ENCODE measurements at places on chromosomes 5 and 9.

GRCh38 chr5:125750861-125751186, 672.4 kb upstream of the GRAMD2B start:
- DNase-seq: no peak

DNA sequence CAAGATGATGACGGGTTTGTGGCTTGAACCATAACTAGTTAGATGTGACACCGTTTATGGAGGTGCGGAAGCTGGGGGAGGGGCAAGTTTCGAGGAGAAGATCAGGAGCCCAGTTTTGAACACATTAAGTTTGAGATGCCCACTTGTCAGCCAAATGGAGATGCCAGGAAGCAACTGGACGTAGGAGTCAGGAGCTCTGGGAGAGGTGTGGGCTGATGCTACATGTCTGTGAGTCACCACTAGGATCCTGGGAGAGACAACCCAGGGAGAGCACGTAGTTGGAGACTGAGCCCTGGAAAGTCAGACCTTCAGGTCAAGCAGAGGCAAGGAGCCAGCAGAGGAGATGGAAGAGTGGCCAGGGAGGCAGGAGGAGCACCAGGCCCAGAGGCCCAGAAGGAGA, 48.8 kb upstream of the SLC25A51 start:
- DNase-seq: no peak

DNA sequence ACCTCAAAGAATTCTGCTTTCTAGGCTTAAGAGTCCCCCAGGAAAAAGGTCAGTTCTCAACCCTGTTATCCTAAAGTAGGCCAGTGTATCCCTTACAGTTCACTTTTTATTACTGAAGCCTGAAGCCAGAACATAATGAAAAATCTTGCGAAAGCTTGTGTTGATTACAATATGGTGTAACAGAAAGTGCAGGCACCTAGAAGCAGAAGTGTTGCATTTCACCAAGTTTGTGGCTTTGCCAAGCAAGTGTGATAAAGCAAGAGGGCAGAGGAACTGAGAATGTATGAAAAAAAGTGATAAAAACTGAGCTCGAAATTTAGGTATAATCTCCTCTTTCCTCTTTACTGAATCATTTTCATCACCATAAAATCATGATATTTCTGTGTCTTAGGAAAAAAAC, 26.2 kb downstream of the AGTPBP1 start:
- DNase-seq: no peak

DNA sequence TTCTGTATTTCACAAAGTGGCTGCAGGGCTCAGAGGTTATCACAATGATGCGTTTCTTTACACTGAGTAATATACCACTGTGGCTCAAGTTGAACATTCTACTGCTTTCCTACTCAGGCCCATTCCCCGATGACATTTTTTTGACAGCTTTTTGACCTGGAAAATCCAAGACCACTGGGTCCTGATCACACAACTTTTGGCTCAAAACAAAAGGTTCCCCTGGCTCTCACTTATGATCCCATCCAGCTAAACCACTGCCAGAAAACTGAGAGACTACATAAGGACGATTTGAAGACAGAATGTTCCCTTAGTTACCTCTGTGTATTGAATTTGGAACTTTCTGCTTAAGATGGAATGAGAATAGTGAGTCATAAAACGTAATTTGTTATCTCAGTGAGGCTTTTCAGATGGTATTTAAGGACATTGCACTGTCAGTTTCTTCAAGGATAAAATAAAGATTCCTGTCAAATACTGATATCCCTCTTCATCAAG, 78.0 kb upstream of the FBXL7 start:
- no peak for DNase-seq

- no peak for DNase-seq
These were observed 61.8 kb downstream of the ABCA1 start for GRCh38 chr9:104866191-104866590.

DNA sequence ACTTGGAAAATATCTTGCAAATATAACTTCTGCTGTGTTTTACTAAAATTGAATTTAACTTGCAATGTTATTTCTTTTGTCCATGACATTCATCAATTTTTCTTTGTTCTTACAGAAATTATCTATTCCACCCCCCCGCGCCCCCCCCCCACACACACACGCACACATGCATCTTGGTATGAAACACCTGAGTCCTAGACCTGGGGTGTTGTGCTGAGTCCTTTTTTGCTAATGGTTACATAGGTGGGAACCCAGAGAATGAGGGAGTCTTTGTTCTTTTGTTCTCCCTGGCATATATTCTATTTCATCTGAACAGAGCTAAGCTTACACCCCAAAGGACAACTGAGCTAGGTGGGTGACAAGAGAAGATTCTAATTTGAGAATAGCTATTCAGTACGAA, 308.9 kb downstream of the CWC27 start:
- no peak for DNase-seq

GRCh38 chr9:89886281-89886700, 281.5 kb downstream of the GADD45G start:
- DNase-seq: no peak

DNA sequence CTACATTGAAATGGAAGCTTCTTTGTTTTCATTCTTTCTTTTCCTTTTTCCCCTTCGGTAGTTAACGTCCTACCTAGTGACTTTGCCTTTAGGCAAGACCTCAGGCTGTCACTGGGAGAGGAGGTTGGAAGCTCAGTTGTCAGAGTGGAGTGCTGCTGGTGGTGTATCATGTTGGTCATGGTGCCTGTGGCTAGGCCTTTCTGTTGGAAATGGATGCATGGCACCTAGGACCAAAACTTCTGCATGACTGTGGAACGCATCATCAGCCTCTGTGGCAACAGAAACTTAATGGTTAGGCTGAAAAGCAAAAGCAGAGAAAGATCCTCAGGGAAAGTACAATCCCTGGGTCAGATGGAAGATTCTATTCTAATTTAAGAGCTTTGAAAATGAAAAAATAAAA, 57.9 kb downstream of the OSTF1 start:
- no peak for DNase-seq

GRCh38 chr5:80977764-80978163, 17.6 kb downstream of the RASGRF2 start:
- DNase-seq: no peak

DNA sequence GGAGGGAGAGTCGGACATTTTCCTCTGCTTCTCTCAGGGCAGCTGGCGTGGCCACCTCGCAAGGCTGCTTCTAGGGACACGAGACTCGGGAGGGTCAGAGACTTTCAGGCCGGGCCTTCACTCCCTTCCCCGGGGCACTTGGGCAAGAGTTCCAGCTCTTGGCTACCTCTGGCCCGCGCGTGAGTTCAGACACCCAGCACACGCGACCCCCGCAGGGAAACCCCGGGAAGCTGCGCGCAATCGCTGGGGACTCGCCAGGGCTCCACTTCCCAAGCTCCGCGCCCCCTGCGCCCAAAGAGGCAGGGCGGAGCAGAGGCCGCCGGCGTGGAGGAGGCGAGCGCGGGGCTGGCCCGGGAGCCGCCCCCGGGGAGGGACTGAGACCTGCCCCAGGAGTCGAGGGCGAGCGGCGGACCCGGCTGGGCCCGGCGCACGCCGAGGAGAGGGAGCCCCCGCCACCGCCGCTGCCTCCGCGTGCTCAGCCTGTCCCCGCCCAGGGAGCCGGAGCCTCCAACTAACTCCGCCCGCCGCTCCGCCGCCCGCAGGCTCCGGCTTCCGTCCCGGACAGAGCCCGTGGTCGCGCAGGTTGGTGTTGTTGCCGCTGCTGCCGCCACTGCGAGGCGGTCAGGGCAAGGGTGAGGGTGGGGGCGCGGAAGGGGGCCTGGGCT, at the start of gene PAM:
TSS of gene PAM (plus strand) at position 539 of the 665 bp plus-strand sequence. CDS start 110,891 bp downstream, outside the sequence.
- peak; percentile 62 for DNase-seq

DNA sequence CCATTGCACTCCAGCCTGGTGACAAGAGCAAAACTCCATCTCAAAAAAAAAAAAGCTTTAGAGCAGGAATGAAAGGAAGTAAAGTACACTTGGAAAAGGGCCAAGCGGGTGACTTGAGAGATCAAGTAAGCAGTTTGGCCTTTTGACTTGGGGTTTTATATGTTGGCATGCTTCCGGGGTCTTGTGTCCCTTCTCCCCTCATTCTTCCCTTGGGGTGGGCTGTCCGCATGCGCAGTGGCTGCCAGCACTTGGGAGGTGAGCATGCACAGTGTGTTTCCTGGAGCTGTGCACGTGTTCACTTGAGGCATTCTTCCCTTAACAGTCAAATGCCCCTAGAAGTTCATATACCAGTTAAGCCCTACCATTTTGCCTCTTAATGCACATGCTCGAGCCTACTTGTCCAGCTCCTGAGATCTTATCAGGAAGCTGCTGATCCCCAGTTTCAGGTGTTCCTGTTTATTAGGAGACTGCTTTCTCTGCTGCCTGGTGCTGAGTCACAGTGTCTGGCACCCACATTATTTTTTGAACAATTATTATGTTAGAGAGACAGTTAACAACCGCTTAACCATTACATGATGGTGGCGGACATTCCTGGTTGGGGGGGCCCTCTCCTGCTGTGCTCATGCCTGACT, 32.6 kb upstream of the PRRC2B start:
- DNase-seq: no peak

DNA sequence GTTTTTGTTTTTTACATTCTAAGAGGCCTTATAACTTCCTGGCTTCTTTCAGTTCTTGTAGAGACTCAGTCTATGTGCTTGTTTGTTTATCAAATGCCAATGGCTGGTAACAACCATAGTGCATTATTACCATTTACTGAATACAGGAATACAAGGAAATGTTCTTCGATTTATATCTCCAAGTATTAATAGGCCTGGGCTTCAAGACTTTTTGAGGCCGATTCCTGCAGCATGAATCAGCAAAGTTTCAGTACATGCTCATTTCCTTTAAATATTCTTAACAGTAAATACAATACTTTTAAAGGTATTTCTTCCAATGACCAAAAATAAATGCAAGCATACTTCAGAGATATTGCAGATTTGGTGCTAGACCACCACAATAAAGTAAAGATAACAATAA, 535.3 kb downstream of the EFNA5 start:
- no peak for DNase-seq

- no peak for DNase-seq
These were observed 440.4 kb downstream of the HINT1 start for GRCh38 chr5:130724658-130725057.

DNA sequence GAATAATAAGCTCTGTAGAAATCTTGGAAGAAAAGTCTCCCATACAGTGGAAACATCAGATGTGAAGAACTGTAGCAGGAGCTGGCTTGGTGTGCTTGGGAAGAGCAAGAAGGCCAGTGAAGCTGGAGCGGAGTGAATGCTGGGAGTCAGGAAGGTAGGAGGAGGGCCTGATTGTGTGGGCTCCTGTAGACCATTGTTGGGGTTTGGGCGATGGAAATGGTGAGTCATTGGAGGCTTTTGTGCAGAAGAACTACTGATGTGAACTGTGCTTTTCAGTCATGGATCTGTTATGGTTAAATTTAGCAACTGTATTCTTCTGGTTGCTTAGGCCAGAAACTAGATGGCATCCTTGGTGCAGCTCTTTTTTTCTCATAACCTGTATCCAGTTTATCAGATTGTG, 2.3 kb downstream of the ICE1 start:
- no peak for DNase-seq

DNA sequence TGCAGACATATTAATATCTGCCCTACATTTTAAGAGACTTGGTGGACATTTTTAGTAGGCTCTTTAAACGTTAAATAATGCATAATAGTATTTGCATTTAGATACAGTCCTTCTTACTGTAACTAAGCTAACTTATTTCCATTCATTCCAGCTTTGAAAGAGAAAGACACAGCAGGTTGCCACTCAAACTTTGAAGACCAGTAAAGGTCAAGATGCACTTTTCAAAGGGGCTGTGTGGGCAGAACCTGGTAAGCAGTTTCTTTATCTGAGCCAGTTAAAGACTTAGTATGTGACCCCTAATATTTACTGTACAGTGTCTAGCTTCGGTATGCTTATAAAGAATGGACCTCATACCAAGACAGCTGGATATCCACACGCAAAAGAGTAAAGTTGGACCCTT, 20.8 kb downstream of the PLGRKT start:
- DNase-seq: no peak

DNA sequence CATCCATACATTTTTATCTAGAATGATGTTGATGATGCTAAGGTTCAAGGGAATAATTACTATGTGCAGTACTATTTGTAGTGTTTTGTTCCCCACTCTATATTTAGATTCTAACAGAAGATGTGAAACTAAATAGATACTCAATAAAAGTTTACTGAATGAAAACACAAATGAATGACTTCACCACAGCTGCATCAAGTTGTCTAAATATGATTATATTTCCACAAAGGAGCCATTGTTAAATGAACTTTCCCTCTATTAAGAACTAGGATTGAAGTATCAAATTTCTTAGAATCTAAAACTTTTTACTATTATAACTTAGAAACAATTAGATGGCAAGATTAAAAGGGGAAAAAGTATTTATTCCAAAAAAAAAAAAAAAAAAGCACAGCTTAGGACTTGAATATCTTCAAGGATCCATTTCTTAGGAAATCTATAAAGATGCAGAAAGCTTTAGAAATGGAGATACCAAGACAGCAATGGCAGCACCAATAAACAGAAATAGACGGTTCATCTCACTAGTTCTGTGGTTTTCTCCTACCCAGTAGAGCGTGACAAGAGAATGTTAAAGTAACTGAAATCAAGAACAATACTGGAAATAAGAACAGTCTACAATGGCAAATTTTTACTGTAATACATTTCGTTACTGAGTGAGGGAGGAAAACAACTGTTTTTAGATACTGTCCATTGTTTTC, 347.6 kb downstream of the EBF1 start:
- DNase-seq: no peak

- DNase-seq: no peak
These were observed 14.6 kb upstream of the GLIPR2 start for GRCh38 chr9:36121971-36122370.

DNA sequence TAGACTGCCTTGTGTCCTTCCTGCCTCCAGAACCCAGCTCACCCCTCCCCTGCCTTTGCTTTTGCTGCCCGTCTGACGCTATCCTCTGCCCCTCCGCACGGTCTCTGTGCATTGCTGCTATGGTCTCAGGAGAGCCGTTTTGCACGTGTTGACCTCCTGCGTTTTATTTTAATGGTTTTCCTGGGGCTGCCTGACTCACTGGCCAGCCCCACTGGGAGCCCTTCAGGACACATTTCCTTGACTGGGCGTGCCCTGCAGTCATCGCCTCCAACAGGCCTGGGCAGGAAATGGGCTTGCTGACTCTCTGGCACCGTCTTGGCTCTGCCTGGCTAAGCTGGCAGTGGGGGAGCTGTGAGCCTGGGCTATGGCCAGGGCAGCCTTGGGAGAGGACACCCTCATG, 17.9 kb upstream of the ASS1 start:
- no peak for DNase-seq

- DNase-seq: no peak
These were observed 465.7 kb upstream of the RGMB start for GRCh38 chr5:98307811-98308210.

DNA sequence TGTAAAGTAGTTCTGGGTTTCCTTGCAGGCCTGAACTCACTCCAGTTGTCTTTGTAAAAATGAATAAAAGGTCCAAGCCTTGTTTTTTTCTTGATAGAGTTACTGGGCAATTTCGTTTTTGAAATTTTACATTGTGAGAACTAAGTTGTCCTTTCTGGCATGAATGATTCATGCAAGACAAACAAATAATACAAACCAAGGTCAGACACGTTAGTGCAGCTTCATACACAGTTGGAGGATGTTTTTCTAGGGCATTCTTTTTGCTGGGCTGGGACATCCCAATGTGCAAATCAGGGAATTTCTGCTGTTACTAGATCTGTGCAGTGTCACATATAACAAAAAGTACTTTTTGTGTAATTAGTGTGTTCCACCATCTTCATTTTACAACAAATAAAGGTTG, 96.0 kb downstream of the MEGF10 start:
- DNase-seq: no peak

GRCh38 chr5:14331386-14331781, 188.2 kb downstream of the TRIO start:
- no peak for DNase-seq

All from stimulated activated CD4-positive, alpha-beta T cell treated with anti-CD3 and anti-CD28 coated beads, TNF-alpha, amount 100 ng/mL, for 1 hour (primary cell).